H4 (cell line): ENCODE measurements at places on chromosomes 11 and 22. TPM values are rescaled to one million over a fixed set of nuclear protein-coding genes. Genes with fewer than 3 reads are reported as not detected.

- no peak for DNase-seq
These were observed 227.5 kb upstream of the NARS2 start for GRCh38 chr11:78802058-78802761.

DNA sequence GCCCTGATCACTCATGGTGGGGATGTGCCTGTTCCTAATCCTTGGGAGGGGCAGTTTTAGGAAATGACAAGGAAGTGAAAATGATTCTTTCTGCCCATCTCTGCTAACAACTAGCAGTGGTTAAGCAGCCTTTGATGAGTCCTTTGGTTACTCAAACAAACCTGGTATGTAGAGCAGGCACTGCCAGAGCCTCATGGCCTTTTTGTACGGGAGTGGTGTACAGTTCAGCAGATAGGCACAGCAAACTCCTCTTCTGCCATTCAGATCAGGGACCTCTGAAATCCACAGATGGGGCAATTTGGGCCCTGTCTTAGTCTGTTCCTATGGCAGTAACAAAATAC is 66.2 kb downstream of the FZD4 start:
- no peak for DNase-seq

GRCh38 chr11:64764040-64764611 is 4.4 kb upstream of the PYGM start:
- DNase-seq: no peak

- DNase-seq: no peak
These were observed 855.9 kb downstream of the TBC1D22A start for GRCh38 chr22:47618180-47619010.

DNA sequence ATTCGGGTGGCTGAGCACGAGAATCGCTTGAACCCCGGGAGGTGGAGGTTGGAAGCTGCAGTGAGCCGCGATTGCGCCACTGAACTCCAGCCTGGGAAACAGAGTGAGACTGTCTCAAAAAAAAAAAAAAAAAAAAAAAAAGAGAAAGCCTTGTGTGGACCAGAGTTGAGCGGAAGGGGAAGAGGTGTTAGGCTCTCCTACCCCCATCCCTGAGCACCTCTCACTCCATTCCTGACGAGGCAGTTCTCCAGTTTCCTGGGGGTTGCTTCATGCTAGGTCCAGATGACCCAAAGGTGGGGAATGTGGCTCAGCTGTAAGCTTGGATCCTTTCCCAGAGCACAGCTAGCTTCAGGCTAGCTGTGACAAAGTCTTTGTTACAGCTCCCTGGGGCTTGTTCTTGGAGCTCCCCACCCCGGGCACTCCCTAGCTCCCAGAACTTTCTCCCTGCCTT is 8.8 kb upstream of the DNAL4 start:
- peak; percentile 84 for DNase-seq

GRCh38 chr22:38777087-38777671 is 16.8 kb downstream of the DNAL4 start:
- DNase-seq: no peak

DNA sequence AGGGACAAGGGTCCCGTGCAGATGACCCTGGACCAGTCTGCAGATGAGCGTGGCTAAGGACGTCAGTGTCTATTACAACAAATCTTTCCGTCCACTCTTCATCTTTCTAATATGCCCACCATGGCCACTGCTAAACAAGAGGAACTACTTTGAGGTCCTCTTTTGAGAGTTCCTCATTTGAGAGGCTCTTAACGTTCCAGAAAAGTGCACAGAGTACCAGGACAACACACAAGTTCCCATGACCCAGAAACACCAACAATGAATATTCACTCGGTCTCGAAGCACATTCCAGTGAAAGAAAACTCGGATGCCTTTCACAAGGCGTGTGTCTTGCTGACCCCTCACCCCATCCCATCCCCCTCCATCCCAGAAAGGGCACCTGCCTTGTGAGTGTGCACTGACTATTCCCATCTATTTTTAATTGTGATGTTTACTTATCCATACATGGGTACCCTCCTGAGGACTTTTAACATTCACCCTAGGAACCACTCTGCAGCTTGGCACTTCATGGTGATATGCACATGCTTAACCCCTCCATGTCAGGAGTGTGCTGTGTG is 157.0 kb downstream of the SHANK2 start:
- no peak for DNase-seq

DNA sequence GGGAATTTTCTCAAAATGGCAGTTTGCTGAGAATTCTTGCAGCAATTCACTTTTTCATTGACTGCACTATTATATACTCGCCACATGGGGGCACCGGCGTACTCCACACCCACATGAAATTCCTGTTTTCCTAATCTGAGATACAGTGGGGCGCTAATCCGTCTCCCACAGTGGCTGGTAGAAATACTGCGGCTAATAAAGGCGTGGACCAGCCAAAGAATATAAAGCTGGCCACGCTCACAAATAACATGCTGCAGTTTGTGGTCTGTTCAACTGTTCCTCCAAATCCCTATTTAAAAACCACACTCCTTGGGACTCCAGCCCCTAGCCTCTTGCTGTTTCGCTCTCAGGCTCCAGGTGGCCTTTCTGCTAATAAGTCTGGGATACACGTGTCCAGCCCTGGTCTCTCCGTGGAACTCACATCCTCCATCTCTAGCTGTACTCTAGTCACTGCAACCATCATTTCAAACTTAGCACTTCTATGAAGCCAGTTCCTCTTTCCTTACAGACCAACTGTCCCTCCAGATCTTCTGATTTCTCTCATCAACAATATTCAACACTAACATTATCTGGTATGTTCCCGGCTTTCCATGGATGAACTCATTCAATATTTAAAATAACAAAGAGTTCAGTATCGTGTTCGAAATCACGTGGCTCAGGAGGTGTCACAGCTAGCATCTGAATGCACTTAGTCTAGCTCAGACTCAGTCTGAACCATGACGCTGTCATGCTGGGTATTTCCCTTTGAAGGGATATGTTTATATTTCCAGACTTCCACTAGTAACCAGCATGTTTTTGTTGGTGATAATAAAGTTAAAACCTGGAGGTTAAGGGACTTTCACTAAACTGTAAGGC is 22.0 kb downstream of the TBRG1 start:
- DNase-seq: peak; percentile 75

- DNase-seq: peak; percentile 57
These were observed at the start of gene AMOTL1 for GRCh38 chr11:94767701-94768601. Gene AMOTL1, plus strand, starts transcription at chr11:94768356. Its CDS starts 156 bp downstream, at chr11:94768512.

DNA sequence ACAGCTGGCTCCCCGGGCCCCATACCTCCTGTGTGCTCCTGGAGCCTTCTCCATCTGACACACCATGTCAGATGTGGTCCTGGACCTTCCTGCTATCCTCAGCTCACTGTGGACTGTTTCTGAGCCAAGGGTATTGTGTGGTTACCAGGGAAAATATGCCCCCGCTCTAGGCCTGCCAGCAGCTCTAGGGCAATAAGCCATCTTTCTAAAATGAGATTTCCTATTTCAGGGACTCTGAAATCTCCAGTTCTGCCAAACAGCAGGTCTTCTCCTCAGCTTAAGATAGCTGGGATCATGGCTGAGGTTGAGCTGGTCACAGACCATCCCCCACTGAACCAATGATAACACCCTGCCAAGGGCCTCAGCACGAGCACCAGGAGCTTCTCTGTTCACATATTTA is 227.6 kb downstream of the ST3GAL4 start:
- no peak for DNase-seq

- no peak for DNase-seq
These were observed 15.9 kb downstream of the CCDC82 start for GRCh38 chr11:96373826-96374225.

GRCh38 chr11:115891581-115891980 is 387.4 kb upstream of the CADM1 start:
- no peak for DNase-seq

DNA sequence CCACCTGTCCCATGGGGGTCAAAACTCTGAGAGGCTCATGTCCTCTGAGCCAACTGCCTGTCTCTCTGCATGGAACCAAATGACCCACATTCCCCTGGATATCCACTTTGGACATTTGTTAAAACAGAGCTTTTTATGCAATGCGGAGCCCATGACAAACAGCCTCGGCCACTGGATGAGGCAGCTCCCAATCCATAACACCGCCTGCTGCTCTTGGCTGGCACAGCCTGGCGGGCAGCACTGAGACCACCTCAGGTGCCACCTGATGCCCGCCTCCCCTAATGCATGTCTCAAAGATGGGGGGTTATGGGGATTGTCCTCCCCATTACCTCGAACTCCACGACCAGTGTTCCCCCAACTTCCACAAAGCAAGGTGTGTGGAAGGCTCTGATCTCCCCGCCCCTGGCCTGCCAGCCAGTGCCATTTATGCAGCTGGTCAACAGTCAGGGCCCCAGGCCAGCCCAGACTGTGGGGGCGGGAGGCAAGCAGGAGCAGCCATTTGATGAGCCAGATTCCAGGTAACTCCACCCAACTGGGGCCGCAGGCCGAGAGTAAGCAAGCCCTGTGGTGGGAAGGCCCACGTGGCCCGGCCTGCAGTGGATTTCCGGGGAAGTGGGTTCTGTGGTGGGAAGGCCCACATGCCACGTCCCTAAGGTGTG is 84.2 kb downstream of the PHF21B start:
- DNase-seq: no peak

DNA sequence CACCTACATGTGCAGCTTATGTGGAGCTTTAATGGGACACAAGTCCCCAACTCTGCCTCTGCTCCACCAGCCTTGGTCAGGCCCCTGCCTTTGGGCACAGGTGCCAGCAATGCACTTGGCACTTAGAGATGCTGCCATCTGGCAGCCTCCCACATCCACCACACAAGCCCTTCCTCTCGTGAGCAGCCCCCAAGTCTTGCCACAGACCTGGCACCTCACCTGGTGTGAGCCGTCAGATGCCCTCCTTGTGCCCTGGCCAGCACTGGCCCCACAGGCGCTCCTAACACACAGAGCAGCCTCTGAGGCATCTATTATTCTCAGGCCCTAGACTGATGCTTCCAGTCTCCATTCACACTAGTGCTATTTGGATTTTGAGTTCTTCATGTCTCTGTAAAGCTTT is 24.5 kb upstream of the SERPIND1 start:
- DNase-seq: no peak

- no peak for DNase-seq
These were observed 8.4 kb upstream of the ST14 start for GRCh38 chr11:130151196-130151595.

The MIOX gene
- not detected in 2 replicates for total RNA-seq

The DERL3 gene
- total RNA-seq: 0.43 and 1.6 TPM in 2 replicates

The UVRAG gene
- 10.0 and 21.8 TPM in 2 replicates for total RNA-seq

The SGSM1 gene
- total RNA-seq: 0.23 TPM in 1 of 2 replicates, not detected in the other

The VPREB1 gene
- total RNA-seq: not detected in 2 replicates
